CD4-positive, alpha-beta T cell treated with Interleukin-17A for 4 hours (primary cell): ENCODE measurements at places on chromosomes 2 and 18.

DNA sequence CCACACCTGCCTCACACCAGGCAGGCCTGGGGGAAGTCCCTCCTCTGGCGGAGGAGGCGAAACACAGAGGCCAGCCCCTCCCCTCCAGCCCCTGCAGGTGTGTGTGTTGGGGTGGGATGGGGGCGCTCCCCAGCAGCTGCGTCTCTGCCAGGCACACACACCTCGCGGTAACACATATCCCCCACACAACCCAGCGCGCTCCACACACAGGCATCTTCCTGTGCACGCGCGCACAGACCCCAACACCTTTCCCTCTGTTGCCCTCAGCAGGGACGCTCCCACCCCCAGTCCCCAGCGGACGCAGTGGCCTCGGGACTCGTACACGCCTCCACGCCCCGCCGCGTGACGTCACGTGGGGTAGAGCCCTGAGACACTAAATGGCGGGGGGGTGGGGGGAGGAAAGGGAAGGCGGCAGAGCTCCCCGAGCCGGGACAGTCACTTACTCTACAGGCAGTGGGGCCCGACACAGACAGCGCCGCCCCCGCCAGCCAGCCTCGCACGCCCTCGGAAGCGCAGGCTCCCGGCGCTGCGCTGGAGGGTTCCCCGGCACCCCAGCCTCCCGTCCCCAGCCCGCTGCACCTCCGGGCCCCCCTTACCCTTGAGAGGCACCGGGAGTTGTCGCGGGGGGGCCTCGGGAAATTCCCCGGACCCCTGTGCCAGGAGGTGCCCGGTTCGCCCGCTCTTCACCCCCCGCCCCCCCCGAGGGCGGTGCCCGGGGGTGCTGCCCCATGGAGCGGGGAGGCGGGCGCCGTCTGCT is at the start of gene WNT10A:
Gene WNT10A (plus strand): TSS at position 751 of the 757 bp plus-strand sequence. CDS start 144 bp downstream, outside the sequence.
- peak; percentile 97 for DNase-seq

- DNase-seq: no peak
Observed at GRCh38 chr2:6647046-6647445, 218.7 kb downstream of the CMPK2 start.

DNA sequence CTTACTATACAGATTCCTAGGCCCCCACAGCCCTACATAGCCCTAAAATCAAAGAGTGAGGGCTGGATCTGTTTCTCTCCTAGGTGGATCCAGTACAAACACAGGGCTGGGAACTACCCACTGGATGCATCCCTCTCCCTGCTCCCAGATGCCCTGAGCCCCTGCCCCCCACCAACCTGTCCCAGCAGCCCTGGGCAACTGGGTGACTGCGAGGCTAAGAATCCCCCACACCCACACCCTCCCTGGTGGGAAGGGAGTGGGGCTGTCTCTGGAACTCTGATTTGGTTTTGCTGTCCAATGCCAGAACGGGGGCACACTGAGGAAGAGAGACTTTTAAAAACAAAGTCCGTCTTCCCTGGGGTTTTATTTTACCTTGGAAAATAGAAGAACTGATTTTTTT is 113.1 kb downstream of the SMAD7 start:
- DNase-seq: no peak

DNA sequence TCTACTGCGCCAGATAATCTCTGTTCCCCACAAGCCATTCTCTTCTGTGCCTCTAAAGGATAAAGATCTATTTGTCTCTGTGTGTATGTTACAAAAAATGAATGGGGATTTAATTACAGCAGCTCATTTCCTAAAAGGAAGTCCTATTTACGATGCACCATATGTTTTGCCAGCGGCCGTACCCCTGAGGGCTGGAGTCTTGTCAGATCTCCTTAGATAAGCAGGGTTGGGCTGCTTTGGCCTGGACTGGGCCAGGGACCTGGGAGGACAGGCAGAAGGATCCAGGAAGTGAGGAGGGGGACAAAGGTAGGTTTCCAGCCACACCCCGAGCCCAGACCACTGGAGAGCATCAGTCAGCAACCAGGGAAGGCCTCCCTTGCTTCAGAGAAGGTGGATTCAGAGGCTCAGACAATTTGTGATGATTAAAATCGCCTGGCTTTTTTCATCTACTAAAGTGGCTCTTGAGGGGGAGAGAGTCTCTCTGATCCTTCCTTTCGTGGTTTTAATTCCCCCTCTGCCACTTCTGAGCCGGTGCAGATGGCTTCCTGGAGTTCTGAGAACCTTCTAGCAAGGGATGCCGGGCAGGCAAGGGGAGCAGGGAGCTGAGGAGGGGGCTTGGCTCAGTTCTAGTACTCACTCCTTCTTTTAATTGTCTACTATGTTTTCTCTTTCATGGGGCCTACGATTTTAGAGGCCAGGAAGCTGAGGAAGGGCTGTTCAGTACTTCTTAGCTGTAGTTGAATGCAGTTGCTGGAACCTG is 42.1 kb downstream of the MYCN start:
- no peak for DNase-seq

- DNase-seq: no peak
Observed at GRCh38 chr2:2845806-2846315, 514.8 kb upstream of the MYT1L start.

GRCh38 chr18:39453882-39454281 is 1888.3 kb upstream of the CELF4 start:
- DNase-seq: no peak

- DNase-seq: no peak
Observed at GRCh38 chr2:221050020-221050795, 521.9 kb downstream of the EPHA4 start.

- no peak for DNase-seq
Observed at GRCh38 chr2:10814571-10815331, 2.2 kb upstream of the PDIA6 start.

GRCh38 chr2:230434677-230435324 is 18.8 kb downstream of the SP100 start:
- no peak for DNase-seq

DNA sequence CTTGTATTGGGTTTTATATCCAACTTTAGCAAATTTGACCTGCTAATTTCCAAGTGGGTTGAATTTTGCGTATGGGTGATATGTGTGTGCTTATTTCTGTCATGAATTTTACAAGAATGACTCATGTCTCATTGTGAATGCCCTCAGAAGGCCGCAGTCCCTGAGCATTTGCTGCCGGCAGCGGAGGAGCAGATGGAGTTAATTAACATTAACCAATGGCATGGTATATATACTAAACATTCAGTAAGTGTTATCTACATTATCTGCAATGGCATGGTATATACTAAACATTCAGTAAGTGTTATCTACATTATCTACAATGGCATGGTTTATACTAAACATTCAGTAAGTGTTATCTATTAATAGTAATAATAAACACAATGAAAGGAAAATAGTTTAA is 90.1 kb downstream of the DOK6 start:
- DNase-seq: no peak

- DNase-seq: no peak
Observed at GRCh38 chr2:239440511-239440959, 39.7 kb upstream of the HDAC4 start.

- DNase-seq: no peak
Observed at GRCh38 chr2:158154596-158154995, 52.9 kb downstream of the UPP2 start.

- DNase-seq: no peak
Observed at GRCh38 chr2:70509565-70509964, 44.1 kb downstream of the TGFA start.

DNA sequence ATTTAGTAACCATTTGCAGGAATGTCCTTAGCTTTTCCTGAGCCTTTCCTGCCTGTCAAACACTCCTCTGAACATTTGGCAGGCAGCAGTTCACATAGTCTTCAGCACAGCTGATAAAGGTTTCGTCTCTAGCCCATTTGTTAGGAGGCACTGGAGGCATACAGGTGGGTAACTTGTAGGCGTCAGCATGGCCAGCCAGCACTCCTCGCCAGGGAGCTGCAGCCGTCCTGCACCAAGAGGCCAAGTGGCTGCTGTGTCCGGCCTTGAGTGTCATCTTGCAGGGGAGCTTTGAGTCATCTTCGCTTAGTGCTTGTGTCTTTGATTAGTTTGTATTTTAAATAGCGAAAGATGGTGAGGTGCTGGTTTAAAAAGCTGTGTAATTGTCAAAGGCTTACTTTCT is 120.3 kb upstream of the NFATC1 start:
- DNase-seq: no peak
